ENCODE measurements at places on chromosomes 5 and 9. TPM values are rescaled to one million over a fixed set of nuclear protein-coding genes. Genes with fewer than 3 reads are reported as not detected.

DNA sequence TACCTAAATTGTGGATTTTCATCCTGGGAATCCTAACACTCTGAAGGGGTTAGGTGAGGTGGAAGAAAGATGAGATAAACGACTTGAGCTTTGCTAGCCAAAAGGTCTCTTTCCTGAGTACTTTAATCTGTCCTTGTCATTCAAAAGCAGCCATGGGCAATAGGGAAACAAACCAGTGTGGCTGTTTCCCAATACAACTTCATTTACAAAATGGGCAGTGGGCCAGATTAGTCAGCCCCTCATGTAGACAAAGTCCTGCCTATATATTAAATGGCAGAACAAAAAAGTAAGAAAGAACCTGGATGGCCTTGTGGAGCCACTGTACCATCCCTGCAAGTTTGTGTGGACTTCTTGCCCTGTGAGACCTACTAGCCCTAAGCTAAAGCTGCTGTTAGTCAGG, 51.0 kb upstream of the NFIL3 start:
- peak; percentile 73 for DNase-seq

DNA sequence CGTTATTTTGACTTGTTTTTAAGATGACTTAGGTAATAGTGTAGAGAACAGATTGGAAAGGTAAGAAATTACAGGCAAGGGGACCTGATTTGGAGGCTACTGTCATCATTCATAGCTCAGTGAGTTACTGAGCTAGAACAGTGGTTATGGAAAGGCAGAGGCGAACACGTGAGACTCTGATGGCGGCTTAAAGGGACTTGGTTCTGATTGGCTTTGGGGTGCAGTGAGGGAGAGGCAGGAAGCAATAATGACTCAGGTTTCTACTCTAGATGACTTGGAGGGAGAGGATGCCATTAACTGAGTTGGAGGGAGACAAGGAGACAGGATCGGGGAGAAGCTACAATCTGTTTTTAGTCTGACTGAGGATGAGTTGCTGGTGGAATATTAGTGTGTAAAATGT, 3.0 kb downstream of the F2RL2 start:
- DNase-seq, result no peak

DNA sequence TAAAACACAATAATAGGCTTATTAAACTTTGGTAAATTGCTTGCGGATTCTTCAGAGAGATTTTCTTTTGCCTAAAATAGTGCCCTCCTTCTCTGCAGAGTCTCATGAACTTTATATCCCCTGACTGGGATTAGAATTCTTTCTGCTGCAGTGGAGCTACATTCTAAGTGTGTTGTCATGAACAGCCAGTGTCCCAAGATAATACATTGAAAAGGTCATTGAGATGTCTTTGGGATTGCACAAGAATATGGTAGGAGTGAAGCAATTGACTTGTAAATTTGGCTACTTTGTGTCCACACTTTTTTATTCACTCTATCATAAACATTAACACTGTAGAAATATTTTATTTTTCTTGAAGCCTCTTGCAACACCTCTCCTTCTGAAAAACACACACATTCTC, 604.5 kb downstream of the GABRG2 start:
- no peak for DNase-seq

GRCh38 chr5:14571901-14572300, 9.7 kb upstream of the OTULINL start:
- no peak for DNase-seq

DNA sequence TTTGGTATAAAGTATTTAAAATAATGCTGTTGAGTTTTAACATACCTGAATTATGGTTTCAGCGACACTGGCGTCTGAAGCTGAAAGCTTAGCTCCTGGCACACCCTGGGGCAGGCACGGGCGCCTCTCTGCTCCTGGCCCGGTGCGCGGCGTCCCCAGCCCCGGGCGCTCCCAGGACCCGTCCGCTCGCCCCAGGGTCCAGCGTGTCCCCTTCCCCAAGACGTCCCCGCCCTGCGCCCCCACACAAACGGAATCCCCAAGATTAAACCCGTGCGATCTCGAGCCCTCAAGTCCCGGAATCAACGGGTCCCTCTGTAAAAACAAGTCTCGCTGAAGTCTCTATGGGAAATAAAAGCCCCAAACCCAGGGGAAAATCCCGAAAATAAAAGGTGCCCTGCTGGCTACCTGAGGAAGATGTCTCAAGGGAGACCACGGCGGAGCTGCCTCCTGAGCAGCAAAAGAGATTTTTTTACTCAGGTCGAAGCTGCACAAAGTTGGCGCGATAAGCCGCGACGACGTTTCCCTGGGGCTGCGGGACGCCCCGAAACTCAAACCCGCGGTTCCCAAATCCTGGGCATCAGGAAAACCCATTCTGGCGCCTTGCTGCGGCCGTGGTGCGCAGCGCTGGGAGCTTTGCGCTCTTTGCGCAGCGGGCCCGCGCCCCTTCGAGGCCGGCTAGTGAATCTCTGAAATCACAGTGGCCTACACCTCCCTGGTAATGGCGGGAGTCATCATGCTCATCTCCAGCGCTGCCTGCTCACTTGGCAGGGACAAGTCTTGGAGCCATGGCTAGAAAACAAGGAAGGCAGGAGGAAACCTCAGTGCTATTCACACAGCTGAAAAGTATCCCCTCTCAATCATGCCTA, 6.3 kb upstream of the IFNA8 start:
- no peak for DNase-seq

DNA sequence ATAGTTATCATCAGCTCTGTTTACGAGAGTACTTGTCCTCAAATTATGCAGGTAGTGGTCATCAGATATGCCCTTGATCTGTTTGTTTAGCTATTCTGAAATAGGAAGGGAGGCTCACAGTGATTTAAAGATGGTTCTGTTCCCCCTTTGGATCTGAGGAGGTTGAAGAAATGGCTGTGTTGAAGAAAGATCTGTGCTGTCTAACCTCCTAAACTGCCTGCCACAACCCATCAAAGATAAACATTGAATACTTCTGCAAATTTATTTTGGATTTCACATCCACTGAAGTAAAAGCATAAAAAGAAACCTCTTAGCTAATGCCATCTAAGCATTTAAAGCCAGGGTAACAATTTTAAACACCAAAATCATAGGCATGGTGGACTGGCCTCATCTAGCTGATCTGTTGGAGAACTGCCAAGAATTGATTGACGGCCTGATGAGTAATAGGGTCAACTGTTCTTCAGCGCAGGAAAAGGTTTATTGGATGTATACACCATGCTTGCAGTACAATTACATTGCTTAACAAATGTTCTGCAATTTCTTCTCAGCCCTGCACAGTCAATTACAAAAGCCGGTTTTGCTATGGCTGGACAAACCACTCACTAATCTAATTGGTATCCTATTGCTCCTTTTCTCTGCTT, 97.6 kb downstream of the SEMA6A start:
- no peak for DNase-seq

Gene C5orf58
- total RNA-seq, result not detected

Gene FAXDC2
- total RNA-seq, result 4.2 TPM

Gene C1QTNF3
- 0.28 TPM for total RNA-seq

Gene SUSD3
- 0.54 TPM for total RNA-seq

Measured in IMR-90 (cell line).